Activated T-helper 1 cell treated with anti-CD3 and anti-CD28 coated beads, Interleukin-2, amount 50 U/mL, for 16 hours (primary cell): ENCODE measurements at places on chromosomes 1 and 21.

GRCh38 chr1:162383516-162383915, 2.0 kb downstream of the C1orf226 start:
- DNase-seq = no peak

DNA sequence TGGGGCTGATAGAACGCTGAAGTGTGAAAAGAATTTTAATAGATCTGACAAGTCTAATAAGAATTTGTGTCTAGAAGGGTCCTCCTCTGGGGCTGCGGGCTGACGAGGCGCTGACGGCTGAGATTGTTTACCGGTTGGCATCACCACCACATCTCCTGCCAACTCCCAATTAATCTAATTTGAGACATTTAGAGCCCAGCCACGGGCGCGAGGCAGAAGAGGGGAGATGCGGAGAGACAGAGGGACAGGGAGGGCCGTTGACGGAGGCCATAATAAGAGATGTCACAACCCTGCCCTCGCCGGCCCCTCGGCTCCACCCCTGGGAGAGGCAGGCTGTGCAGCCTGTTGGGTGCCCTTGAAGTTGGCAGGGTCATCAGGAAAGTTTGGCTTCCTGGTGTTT, 109.3 kb downstream of the PAX7 start:
- no peak for DNase-seq

- no peak for DNase-seq
Observed at GRCh38 chr1:106876384-106876783, 180.1 kb upstream of the PRMT6 start.

DNA sequence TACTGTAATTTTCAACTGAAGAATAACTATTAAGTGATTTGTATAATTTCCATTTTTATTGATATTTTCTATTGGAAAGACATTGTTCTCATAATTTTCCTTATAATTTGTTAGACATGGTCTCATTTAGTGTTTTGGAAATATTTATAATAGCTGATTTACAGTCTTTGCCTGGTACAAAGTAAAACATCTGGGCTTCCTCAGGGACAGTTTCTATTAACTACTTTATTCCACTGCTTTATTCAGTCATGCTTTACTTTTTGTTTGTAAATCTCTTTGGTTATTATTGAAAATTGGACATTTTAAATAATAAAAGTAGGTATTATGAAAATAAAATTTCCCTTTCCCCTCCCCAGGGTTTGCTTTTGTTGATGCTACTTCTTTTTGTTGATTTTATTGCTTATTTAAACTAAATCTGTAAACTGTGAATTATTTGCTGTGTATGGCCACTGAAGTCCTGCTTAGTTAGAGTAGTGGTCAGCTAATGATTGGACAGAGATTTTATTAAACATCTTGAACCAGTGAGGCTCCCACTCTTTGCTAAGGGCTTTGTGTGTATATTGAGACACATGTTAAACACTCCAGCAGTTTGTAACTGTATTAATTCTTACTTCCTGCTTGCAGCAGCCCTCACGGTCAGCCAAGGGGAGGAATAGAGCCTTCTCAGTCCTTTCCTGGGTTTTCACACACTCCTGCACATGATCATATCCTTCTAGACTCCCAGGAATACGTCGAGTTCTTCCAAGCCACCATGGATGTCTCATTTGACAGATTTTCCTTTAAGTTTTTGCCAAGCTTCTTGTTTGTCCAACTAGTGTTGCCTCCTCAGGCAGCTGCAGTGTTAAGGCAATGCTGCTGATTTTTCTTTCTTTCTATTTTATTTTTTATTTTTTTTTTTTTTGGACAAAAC, 994.6 kb upstream of the PRMT6 start:
- no peak for DNase-seq

DNA sequence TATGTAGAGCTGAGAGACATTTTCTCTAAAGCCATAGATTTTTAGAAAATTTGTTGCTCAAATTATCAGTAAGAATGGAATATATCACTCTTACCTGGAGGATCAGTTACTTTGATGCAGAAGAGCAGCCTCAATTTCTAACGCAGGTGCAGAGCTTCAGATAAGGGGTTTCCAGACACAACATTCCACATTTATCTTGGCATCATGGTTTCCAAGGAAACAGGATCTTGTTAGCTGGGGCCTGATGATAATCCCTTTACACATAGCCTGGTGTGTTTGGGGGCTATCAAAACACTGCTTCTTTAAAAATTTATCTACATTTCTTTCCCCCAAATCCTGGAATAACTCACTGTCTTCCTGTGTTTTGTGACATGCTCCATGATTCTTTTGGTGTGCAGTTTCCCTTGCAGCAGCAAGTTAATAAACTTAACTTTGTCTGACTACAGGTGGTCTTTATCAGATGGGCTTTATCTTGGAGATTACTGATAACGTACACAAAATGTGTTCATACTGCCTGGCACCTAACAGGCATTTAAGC, 2.7 kb upstream of the STX12 start:
- DNase-seq = no peak

- no peak for DNase-seq
Observed at GRCh38 chr1:1199961-1200875, 6.2 kb downstream of the TNFRSF18 start.

DNA sequence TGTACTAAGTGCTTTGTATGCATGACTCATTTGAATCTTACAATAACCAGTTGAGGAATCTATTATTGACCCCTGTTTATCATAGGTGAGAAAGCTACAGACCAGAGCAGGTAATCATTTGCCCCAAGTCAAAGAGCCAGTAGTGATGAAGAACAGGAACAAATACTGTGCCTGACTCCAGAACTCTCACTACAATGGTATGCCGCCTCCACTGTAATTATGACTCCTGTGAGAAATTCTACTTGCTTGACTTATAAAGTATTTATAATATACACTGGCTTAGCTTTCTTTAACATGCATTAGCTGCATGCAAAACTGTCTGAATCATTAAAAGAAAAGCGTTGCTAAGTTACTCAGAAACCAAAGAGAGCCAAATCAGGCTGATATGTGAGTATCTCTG, 92.6 kb downstream of the ZNF281 start:
- DNase-seq = no peak

DNA sequence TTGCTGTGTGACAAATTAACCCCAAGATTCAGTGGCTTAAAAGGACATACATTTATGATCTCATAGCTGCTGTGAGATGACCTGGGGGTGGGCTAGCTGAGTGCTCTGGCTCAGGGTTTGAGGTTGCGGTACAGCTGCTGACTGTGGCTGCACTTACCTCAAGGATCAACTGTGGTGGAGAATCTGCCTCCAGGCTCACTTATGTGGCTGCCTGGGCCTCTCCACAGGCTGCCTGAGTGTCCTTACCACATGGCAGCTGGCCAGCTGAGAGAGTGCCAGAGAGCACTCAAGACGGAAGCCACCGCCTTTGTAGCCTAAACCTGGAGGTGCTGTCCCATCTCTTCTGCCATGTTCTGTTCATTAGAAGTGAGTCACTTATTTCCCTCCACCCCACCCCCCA, 5.7 kb downstream of the LRRC71 start:
- no peak for DNase-seq

GRCh38 chr1:178267646-178268094, 173.8 kb downstream of the RASAL2 start:
- DNase-seq = no peak

- DNase-seq = no peak
Observed at GRCh38 chr1:10544239-10544638, 69.5 kb downstream of the PEX14 start.

DNA sequence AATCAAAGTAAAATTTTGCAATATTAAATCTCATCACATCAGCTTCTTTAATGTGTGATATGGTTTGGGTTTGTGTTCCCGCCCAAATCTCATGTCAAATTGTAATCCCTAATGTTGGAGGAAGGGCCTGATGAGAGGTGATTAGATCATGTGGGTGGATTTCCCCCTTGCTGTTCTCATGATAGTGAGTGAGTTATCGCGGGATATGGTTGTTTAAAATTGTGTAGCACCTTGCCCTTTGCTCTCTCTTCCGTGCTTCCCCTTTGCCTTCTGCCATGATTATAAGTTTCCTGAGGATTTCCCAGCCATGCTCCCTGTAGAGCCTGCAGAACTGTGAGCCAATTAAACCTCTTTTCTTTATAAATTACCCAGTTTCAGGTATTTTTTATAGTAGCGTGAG, 131.9 kb downstream of the ZNF326 start:
- DNase-seq = no peak

GRCh38 chr1:212496682-212497081, 64.0 kb downstream of the NENF start:
- DNase-seq = no peak
